Activated CD4-positive, alpha-beta T cell treated with anti-CD3 and anti-CD28 coated beads for 1 hour (primary cell): ENCODE measurements at places on chromosomes 11 and 22.

DNA sequence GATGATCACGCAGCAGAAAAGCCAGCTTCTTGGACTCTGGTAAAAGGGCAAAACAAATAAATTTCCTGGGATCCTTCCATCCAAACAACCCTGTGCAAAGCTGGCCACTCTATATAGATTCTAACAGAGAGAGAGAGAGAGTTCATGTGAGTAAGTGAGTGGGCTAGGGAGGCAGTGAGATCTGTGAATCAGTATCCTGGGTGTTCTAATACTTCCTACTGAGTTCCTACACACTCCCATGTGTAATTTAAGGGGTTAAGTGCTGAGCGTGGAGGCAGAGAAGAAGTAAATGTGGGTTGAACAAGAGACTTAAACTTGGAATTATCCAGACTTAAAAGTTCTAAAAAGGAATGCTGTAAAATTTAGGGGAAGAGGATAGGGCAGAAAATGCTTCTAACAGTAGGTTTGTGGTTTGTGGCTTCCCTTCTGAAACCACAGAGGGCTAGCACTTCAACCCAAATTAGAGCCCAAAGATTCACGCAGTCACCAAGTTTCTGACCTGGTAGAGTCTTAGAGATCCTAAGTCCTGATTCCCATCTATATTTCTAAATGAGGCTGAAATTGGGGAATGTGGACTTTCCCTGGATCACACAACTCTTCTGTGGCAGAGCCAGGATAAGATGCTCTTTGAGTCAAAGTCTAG, 413.9 kb downstream of the TENM4 start:
- DNase-seq, result no peak

DNA sequence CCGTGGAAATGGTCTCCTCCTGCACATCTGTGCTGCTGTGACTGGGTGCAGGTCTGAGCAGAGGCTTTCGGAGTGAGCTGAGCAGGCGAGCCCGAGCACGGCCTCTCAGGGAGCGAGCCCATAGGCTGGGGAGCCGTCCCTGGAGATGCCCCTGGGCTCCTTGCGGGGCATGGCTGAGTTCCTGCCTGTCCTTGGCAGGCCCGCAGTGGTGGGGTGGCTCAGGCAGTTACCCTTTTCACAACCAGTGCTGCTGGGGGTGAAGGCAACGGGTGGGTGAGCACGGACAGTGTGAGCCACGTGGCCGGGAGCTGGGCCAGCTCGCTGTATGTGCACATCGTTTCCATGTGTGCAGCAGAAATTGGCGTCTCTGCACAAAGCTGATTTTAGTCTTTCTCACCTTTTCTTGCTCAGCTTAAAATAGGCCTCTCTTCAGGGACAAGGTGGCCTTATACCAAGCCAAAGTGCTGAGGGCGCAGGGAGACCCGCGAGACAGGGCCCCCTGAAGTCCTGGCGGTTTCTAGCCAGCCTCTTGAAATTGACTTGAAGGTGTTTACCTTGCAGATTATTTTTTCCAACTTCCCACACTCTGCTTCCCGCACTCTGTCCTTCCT, at the start of gene TP53AIP1:
TSS of gene TP53AIP1 (minus strand) at position 55 of the 611 bp plus-strand sequence. CDS start 5,053 bp downstream, outside the sequence.
- no peak for DNase-seq

- no peak for DNase-seq
Measured at GRCh38 chr11:16406226-16406625, 49.9 kb upstream of the SOX6 start.

- no peak for DNase-seq
Measured at GRCh38 chr11:31711137-31711536, 100.0 kb downstream of the PAX6 start.

- DNase-seq, result no peak
Measured at GRCh38 chr22:25131198-25131887, 68.3 kb upstream of the CRYBB3 start.
